ENCODE measurements at places on chromosomes 16 and 17.

GRCh38 chr16:14511800-14512135 lies 118.3 kb downstream of the PARN start:
- H3K4me3 ChIP-seq: no peak overlapping the region
- H3K27me3 ChIP-seq: no peaks in the 10 kb centered on the region
- H3K4me1 ChIP-seq: no peaks in the 10 kb centered on the region
- no peak for DNase-seq

- H3K27ac ChIP-seq: no peak overlapping the region
- no peaks in the 10 kb centered on the region for H3K36me3 ChIP-seq
- no peak for DNase-seq
- no peak overlapping the region for H3K4me3 ChIP-seq
- no peaks in the 10 kb centered on the region for H3K4me1 ChIP-seq
These were observed 289.0 kb downstream of the CEP112 start for GRCh38 chr17:65902831-65903522.

- no peak overlapping the region for H3K4me3 ChIP-seq
- no peaks in the 10 kb centered on the region for H3K27me3 ChIP-seq
- no peak for DNase-seq
- no peak overlapping the region for H3K27ac ChIP-seq
These were observed 6.8 kb downstream of the TBKBP1 start for GRCh38 chr17:47700471-47701449.

- H3K27ac ChIP-seq: no peak overlapping the region
- H3K4me3 ChIP-seq: no peak overlapping the region
- no peaks in the 10 kb centered on the region for H3K4me1 ChIP-seq
- no peaks in the 10 kb centered on the region for H3K36me3 ChIP-seq
These were observed 61.5 kb upstream of the CDH5 start for GRCh38 chr16:66304961-66305360.

GRCh38 chr16:30499284-30499683 lies 26.7 kb downstream of the ITGAL start:
- no peak for DNase-seq
- H3K27me3 ChIP-seq: no peaks in the 10 kb centered on the region
- H3K36me3 ChIP-seq: peaks cover 73% of the 10 kb centered on the region

DNA sequence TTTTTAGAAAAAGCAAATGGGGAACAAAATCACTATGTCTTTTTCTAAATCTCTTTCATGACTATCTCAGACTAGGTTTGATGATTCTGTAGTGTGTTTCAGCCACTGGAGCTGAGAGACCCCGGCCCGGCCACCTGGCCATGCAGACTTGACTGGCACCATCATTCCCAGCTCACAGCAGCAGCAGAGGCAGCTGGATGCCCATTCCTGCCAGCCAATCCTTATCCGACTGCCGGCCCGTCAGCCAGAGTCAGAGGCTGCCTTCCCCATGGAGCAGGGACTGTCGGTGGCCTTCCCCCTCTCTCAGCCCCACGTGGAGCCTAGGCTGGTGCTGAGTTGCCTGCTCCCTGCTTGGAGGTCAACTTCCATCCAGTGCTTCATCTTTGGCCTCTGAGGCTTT lies 56.0 kb upstream of the WSB1 start:
- no peak overlapping the region for H3K4me3 ChIP-seq
- H3K27me3 ChIP-seq: no peaks in the 10 kb centered on the region

DNA sequence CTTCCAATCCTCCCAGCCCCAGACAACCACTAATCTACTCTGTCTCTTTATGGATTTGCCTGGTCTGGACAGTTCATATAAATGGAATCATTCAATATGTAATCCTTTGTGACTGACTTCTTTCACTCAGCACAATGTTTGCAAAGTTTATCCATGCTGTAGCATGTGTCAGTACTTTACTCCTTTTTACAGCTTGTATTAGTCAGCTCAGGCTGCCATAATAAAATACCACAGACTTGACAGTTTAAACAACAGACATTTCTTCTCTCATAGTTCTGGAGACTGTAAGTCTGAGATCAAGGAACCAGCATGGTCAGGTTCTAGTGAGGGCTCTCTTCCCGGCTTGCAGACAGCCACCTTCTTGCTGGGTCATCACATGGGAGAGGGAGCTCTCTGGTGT lies 41.3 kb downstream of the GPRC5B start:
- no peaks in the 10 kb centered on the region for H3K36me3 ChIP-seq
- no peaks in the 10 kb centered on the region for H3K4me1 ChIP-seq
- no peaks in the 10 kb centered on the region for H3K27me3 ChIP-seq
- no peak overlapping the region for H3K27ac ChIP-seq
- H3K4me3 ChIP-seq: no peak overlapping the region

DNA sequence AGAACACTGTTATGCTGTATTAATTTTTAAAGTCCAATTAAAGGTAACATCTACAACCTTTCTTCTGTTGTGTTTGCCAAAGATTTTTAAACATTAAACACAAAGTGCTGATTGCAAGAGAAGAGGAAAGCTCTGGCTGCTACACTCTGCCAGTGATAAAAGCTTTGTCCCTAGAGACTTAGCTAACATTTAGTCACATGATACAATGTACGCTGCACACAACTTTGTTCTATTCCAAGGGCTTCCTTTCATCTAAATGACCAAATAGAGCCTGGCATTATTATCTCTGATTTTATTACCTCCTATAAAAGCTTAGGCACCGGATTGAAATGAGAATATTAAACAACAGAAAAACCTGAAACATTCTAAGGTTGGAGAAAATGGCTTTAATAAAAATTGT lies 388.7 kb upstream of the PMFBP1 start:
- H3K4me1 ChIP-seq: no peaks in the 10 kb centered on the region
- no peak for DNase-seq
- H3K36me3 ChIP-seq: no peaks in the 10 kb centered on the region
- H3K27me3 ChIP-seq: no peaks in the 10 kb centered on the region

- H3K36me3 ChIP-seq: no peaks in the 10 kb centered on the region
- peak; percentile 59 for DNase-seq
- H3K27me3 ChIP-seq: no peaks in the 10 kb centered on the region
- no peak overlapping the region for H3K27ac ChIP-seq
- H3K4me3 ChIP-seq: peak overlapping the region; percentile 77
These were observed 47.0 kb upstream of the AMZ2 start for GRCh38 chr17:68200689-68201417.

- no peak overlapping the region for H3K27ac ChIP-seq
- no peaks in the 10 kb centered on the region for H3K4me1 ChIP-seq
- no peak for DNase-seq
- no peak overlapping the region for H3K4me3 ChIP-seq
- no peaks in the 10 kb centered on the region for H3K27me3 ChIP-seq
These were observed 494.1 kb upstream of the ERCC4 start for GRCh38 chr16:13425836-13426235.

DNA sequence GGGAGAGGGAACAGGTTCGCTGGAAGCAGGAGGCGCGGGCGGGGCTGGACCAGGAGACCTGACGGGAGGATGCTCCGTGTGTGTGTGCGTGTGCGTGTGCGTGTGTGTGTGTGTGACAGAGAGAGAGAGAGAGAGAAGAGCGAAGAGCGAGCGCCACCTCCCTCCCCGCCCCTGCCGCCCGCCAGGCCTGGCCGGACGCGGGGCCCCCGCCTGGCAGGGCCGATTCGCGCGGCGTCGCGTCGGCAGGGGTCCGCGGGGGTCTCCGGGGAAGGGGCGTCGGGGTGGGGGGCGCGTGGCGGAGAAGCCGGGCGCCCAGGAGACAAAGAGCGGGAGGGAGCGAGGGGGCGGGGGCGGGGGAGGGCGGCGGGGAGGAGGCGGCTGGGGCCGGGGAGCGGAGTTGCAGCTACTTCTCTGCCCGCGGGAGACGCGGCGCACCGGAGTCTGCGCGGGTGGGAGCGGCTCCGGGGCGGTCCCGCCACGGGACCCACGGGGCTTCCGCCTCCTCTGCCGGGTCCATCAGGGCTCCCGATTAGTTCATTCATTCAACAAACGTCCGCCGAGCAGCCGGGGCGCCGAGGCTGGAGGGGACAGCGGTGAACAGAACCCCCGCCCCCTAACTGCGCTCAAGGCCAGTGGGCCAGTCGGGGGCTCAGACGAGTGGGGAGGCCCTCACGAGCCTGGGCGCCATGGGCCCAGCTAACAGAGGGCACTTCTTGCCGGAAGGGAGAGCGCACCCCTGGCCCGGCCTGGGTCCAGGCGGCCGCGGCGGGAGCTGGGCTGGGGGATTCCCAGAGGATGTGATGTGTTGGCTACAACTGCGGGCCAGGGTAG lies at the start of gene SAMD14:
Gene SAMD14 (minus strand): TSS at position 433 of the 831 bp plus-strand sequence. CDS start 5,201 bp downstream, outside the sequence.
- DNase-seq: peak; percentile 36
- peak within 1 kb of the TSS; percentile 32 for H3K27ac ChIP-seq
- peak within 1 kb of the TSS; percentile 62 for H3K4me3 ChIP-seq

GRCh38 chr16:81238296-81239011 lies at the start of gene BCO1:
Gene BCO1, plus strand, starts transcription at chr16:81238689. Its CDS starts 220 bp downstream, at chr16:81238909.
- no peak within 1 kb of the TSS for H3K4me3 ChIP-seq
- H3K4me1 ChIP-seq: no peaks in the 10 kb centered on the region
- H3K27me3 ChIP-seq: no peaks in the 10 kb centered on the region
- H3K27ac ChIP-seq: no peak within 1 kb of the TSS
- no peak for DNase-seq
- no peaks in the 10 kb centered on the region for H3K36me3 ChIP-seq

Data from effector memory CD4-positive, alpha-beta T cell (primary cell).